ENCODE measurements at places on chromosomes 2 and 18.

DNA sequence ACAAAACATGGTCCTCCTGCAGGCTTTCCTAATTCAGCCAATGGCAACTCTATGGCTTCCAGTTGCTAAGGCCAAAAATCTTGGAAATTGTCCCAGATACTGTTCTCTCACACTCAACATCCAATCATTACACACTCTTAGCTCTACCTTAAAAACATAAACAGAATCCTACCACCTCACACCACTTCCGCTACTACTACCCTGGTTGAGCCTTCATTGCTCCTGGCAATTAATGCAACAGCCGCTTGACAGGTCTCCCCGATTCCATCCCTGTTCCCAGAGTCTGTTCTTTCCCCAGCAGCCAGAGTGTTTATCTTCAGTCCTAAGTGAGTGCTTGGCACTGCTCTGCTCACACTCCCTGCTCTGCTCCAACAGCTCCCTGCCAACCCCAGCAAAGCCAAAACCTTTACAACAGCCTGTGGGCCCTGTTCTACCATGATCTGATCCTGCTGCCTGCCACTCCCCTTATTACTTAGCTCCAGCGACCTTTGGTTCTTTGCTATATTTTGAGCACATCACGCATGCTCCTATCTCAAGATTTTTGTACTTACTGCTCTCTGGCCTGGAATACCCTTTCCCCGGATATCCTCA, 67.5 kb upstream of the AMMECR1L start:
- no peak for DNase-seq

GRCh38 chr18:57009844-57010243, 137.0 kb upstream of the BOD1L2 start:
- no peak for DNase-seq

GRCh38 chr18:45063246-45064038, 382.8 kb downstream of the SETBP1 start:
- DNase-seq: no peak

DNA sequence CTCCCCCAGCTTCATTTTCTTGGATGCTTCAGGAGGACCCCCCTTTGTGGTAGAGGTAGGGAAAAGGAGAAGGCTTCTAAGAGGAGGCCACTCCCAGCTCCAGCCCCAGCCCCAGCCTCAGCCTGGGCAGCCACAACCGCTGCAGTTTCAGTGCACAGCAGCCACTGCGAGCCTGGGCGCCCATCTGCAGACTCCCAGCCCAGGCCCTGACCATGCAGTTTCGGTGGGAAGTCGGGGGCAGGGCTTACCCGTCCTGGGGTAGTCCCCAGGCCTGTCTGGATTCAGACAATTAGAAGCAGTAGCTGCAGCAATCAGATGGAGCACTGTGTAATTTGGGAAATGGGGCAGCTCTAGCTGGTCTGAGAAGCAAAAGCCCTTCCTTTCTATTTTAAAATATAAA, 28.6 kb downstream of the ITM2C start:
- no peak for DNase-seq

DNA sequence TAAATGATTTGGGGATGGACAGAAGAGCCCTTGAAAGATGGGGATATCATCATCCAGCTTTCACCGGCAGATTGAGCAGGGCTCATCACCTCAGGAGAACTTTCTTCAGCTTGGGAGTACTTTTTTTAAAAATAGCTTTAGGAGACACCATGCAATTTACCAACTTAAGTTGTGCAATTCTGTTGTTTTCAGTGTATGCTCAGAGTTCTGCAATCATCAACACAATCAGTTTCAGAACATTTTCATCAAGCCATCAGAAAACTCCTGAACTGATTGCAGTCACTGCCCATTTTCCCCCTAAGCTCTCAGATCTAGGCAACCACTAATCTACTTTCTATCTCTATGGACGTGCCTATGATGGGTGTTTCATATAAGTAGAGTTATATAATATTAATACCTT, 117.7 kb downstream of the CRIM1 start:
- DNase-seq: no peak

DNA sequence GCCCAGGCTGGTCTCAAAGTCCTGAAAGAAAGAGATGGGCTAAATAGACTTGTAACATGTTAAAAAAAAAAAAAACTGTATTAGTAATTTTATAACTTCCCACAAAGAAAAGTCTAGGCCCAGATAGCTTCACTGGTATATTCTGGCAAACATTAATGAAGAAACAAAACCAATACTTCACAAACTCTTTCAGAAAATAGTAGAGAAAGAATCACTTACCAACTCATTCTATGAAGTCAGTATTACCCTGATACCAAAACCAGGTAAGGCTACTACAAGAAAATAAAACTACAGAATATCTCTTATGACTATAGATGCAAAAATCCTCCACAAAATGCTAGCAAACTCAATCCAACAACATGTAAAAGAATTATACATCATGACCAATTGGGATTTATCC, 59.9 kb upstream of the ODC1 start:
- DNase-seq: no peak

DNA sequence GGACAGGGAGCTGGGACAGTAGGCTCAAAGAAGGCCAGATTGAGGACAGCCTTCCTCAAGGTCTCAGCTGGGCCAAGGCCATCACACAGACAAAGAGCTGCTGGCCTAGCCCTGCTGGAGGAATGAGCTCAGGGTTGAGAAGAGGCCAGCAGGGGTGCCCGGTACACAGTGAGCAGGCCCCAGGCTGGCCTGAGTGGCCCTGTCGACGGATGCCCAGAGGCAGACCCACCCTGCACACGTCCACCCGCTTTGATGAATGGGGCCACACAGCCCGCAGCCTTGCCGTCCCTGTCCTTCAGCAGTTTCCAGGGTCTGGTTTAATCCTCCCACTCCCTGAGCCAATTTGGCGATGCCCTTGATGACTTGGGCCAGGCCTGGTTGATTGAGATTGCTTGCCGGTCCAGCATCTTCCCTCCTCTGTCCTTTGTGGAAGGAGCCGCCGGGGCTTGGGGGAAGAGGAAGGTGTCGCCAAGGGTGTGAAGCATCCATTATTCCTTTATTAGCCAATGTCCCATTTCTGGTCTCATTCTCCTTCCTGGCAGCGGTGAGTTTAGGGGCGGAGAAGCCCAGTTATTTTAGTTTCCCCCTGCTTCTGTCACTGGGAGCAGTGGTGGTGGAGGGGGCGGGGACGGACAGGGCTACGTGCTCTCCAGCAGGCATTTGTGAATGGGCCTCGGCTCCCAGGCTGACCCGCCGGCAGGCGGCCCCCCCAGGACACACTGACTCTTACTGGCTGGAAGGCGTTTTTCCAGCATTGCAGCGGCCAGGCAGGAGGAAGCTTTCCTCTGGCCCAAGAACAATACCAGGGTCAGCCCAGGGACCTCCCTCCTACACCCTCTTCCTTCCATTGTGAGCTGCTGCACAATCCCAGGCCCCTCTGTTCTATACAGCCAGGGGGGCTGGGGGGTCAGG, 141.8 kb downstream of the CTIF start:
- DNase-seq: no peak

DNA sequence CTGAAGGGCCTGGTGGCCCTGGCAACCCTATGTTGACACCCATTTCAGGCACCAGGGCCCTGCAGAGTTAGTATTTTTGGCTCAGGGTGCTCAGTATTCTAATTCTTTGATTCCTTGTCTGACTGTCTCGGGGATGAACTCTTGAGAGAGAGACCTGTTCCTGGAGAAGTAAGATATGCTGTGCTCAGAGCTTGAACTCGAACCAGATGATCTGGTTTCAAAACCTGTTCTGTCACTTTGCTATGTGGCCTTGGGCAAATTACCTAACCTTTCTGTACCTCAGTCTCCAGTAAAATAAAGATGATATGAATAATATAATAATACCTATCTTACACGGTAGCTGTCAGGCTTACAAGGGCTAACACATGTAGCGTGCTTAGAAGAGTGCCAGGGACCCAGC, 294.2 kb downstream of the DYSF start:
- no peak for DNase-seq

- DNase-seq: peak; percentile 15
Measured at GRCh38 chr2:212737392-212738172, 199.0 kb upstream of the ERBB4 start.

- DNase-seq: no peak
Measured at GRCh38 chr2:157319795-157320194, 5.8 kb downstream of the ERMN start.

DNA sequence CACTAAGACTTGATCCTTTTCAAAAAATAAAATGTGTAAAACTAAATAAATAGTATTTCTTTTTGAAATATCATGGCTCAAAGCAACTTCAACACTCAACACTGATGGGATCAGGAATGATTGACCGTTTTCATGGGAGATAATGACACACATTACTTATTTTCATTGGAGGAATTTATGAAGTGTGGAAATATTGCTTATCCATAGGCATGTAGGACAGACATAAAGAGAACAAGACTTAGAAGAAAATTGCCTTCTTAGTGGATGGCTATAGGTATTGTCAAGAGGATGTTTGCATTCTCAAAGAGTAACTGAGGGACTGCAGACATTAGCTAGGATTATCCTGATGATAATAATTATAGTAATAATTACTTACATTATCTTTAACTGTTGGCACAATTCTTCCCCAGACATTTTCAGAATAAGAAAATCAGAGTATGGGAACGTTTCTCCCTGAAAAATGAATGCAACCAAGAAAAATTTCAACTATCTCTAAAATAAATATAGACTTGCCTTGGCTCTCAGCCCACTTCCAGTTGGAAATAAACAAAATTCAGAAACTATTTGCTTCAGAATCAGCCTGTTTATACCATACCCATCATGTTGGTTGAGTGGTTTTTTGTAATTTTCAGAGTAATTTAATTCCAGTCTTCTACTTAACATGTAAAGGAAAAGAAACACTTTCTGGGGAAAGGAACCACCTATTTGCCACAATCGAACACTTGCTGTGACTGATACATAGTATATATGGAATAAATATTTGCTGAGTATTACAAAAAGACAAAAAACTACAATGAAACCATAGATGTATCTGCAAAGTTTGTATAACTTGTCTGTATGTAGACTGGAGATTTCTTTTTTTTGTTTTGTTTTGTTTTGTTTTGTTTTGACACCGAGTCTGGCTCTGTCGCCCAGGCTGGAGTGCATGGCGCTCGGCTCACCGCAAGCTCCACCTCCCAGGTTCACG, 165.7 kb downstream of the TMX3 start:
- peak; percentile 47 for DNase-seq

GRCh38 chr2:121955872-121956271, 200.4 kb downstream of the TSN start:
- DNase-seq: no peak

DNA sequence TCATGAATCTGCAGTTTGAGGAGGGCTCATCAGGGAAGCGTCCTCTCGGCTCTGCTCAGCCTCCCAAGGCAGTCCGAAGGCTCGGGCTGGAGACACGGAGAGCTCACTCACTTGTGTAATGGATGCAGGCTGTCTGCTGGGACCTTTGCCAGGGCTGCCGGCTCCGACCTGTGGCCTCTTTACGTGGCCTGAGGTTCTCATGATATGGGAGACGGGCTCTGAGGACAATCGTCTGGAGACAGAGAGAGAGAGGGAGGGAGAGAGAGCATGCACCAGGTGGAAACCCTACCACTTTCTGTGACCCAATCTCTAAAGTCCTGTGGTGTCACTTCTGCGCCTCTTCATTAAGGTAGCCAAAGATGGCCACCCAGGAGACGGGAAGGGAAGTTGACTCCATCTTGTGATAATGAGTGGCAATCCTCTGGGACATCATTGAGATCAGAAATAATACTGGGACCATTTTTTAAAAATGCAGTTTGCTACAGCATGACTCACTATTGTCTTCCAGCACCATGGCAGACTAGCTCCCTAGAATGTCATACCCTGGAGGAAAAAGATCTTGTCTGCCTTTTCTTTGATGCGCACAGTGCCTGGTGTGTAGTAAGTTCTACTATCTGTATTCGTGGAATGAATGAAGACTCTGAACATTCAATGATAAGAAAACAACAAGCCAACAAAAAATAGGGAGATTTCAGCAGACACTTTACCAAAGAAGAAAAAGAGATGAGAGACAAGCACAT, 60.2 kb downstream of the CD8B2 start:
- no peak for DNase-seq

- DNase-seq: no peak
Measured at GRCh38 chr2:115364093-115364492, 921.7 kb downstream of the DPP10 start.

GRCh38 chr18:3238742-3239141, 8.9 kb upstream of the MYL12A start:
- no peak for DNase-seq

- no peak for DNase-seq
Measured at GRCh38 chr2:59276917-59277316, 1035.8 kb upstream of the FANCL start.

DNA sequence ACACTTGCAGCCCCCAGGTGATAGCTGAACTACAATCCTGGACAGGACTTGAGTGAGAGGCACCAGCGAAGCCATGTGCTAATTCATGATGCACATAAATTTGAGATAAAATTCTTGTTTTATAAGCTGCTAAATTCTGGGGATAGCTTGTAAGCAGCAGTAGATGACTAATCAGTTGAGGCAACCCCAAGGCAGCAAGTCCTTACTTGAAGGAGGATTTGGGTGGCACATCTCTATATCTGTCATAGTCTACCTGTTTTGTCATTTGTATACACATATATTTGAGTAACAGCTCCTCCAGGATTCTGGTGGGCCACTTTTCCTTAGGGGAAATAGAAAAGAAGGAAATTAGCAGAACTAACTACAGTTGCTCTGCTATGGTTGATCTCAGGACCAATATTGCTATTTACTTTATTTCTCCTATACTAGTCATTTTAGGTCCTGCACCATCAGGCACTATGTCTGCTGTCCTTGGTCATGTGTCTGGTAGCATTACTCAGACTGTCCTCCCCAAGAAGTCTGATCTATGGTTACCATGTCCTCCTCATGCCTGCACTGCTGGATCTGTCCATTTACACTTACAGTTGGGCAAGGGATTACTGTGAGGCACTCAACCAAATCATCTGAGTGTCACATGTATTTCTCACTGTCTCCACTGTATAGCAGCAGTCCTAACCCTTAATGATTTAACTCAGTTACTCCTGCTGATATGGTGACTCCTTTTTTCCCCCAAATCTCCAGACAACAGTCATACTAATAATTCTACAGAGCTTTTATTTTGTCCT, 436.0 kb upstream of the CWC22 start:
- no peak for DNase-seq

DNA sequence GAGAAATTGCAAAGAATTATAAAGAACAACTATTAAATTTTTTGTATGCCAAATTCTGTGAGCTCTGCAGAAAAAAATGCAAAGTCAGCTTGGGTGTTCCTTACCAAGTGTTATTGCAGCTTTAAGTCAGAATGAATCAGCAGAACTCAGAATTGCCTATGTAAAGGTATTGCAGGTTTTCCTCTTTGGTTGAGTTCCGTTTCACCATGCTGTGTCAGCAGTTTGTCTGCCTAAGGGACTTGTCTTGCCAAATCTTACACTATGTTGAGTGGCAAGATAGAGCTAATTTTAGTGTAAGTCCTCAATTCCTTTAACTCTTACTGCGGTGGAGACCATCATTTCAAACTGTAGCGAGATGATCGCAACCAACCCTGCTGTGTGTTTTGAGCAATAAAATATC, 38.8 kb downstream of the ADAM23 start:
- no peak for DNase-seq

- no peak for DNase-seq
Measured at GRCh38 chr2:220127311-220127710, 499.9 kb downstream of the SLC4A3 start.

All from ELR (cell line).